ENCODE measurements at places on chromosomes 6 and 20.

DNA sequence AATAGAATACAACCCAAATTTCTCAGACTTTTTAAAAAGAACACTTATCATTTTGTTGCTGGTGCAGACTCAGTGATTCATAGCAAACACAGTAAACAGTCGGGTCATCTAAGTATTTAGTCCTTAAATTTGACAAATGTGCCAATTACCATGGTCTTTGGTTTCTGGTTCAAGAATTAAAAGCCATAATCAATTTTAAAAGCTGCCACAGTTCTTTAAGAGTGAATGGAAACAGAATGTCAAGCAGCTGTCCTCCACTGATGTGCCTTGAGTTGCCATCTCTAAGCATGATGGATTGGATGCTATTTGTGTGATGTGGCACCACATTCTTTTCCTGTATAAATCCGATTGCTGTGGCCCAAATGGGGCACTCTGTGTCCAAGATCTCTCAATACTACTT lies 67.2 kb upstream of the MLIP start:
- H3K4me1 ChIP-seq, result no peaks in the 10 kb centered on the region
- no peak overlapping the region for H3K27ac ChIP-seq
- DNase-seq, result no peak
- peaks cover 2% of the 10 kb centered on the region for H3K27me3 ChIP-seq
- H3K36me3 ChIP-seq, result no peaks in the 10 kb centered on the region

DNA sequence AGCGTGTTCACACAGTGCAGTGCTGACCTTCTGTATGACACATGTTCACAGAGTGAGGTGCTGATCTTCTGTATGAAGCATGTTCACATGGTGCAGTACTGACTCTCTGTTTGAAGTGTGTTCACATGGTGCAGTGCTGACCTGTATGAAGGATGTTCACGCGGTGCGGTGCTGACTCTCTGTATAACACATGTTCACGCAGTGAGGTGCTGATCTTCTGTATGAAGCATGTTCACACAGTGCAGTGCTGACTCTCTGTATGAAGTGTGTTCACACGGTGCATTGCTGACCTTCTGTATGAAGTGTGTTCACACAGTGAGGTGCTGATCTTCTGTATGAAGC lies 10.8 kb upstream of the SERPINB1 start:
- peaks cover 65% of the 10 kb centered on the region for H3K4me1 ChIP-seq
- peak overlapping the region; percentile 99 for H3K27ac ChIP-seq
- no peak overlapping the region for H3K4me3 ChIP-seq
- H3K36me3 ChIP-seq, result peaks cover 3% of the 10 kb centered on the region

DNA sequence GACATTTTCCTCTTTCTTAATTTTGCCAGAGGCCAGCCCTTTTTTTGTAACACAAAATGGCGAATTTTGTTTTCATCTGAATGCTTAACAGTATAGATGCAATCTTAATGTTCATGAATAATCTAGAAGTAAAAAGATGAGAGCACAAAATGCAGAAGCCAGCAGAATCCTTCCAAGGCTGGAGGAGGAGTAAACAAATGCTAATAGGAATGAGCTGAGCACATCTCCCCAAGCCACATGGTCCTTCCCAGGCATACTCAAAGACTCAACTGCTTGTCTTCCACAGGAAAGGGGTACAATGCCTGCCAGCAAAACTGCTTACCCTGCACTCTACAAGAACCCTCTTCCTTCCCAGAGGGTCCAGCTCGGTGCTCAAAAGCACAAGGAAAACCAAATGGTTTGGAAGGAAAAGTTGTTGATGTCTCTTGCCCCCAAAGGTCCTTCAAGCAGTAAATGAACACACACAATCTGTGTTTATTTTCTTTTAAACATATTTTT lies 155.1 kb downstream of the MOXD1 start:
- no peak overlapping the region for H3K27ac ChIP-seq
- no peaks in the 10 kb centered on the region for H3K36me3 ChIP-seq
- no peak for DNase-seq
- no peaks in the 10 kb centered on the region for H3K4me1 ChIP-seq

- H3K27me3 ChIP-seq, result no peaks in the 10 kb centered on the region
- no peak overlapping the region for H3K4me3 ChIP-seq
- peaks cover 92% of the 10 kb centered on the region for H3K36me3 ChIP-seq
- no peak overlapping the region for H3K27ac ChIP-seq
Observed at GRCh38 chr20:37231947-37232630, 29.5 kb downstream of the GHRH start.

DNA sequence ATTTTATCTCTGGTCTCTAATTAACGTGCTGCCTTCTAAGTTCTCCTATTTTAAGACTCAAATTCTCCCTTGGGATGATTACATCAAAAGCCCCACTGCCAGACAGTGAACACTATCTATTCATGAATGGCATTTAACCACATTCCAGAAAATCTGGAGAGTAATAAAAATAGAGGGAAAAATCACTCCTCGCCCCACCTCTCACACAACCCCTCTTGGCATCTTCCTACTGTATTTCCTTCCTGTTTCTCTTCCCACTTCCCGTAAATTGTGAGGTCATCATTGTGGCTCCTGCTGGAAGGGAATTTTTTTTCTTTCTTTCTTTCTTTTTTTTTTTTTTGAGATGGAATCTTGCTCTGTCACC lies 31.5 kb downstream of the RAB44 start:
- peaks cover 1% of the 10 kb centered on the region for H3K27me3 ChIP-seq
- peaks cover 30% of the 10 kb centered on the region for H3K4me1 ChIP-seq
- no peak for DNase-seq
- no peaks in the 10 kb centered on the region for H3K36me3 ChIP-seq
- no peak overlapping the region for H3K27ac ChIP-seq

GRCh38 chr20:62759981-62760431 lies 36.3 kb upstream of the MRGBP start:
- H3K27me3 ChIP-seq, result peaks cover 18% of the 10 kb centered on the region
- H3K4me3 ChIP-seq, result no peak overlapping the region
- H3K36me3 ChIP-seq, result no peaks in the 10 kb centered on the region
- H3K27ac ChIP-seq, result no peak overlapping the region
- no peaks in the 10 kb centered on the region for H3K4me1 ChIP-seq

GRCh38 chr6:49499623-49500022 lies at the start of gene GLYATL3:
GLYATL3 (plus strand) TSS chr6:49499923; CDS start chr6:49511991, 12,068 bp downstream.
- no peak for DNase-seq
- no peak within 1 kb of the TSS for H3K27ac ChIP-seq
- no peak within 1 kb of the TSS for H3K4me3 ChIP-seq
- H3K27me3 ChIP-seq, result peaks cover 1% of the 10 kb centered on the region
- H3K4me1 ChIP-seq, result no peaks in the 10 kb centered on the region

DNA sequence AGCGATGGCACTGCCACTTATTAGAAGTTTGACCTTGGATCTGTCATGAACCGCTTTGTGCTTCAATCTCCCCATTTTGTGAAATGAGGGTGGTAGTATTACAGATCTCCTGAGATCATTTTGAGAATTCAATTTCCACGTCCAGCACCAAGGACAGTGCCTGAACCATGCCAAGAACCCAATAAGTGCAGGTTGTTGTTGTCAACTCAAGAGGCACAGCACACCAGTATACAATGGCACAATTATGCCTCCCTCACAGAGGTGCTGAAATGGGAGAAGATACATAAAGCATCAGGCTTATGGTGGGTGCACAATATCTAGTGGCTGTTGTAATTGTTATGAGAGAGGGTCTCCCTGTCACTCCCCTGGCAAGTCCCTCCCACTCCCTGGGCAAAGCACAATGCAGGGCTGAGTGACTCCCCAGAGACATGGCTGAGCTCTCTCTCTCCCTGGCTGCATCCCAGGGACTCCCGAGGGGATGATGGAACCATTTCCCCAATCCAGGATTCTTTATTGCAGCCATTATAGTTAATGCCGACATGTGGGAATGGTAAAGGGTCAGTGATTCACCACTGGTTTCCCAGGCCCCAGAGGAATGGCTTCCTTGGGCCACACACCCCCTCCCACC lies 78.7 kb downstream of the CDH22 start:
- no peaks in the 10 kb centered on the region for H3K36me3 ChIP-seq
- H3K4me1 ChIP-seq, result no peaks in the 10 kb centered on the region
- no peak overlapping the region for H3K4me3 ChIP-seq
- H3K27ac ChIP-seq, result no peak overlapping the region

GRCh38 chr6:167056370-167056769 lies 57.2 kb downstream of the CEP43 start:
- H3K27ac ChIP-seq, result no peak overlapping the region
- H3K36me3 ChIP-seq, result no peaks in the 10 kb centered on the region
- peaks cover 29% of the 10 kb centered on the region for H3K27me3 ChIP-seq
- H3K4me1 ChIP-seq, result peaks cover 4% of the 10 kb centered on the region

DNA sequence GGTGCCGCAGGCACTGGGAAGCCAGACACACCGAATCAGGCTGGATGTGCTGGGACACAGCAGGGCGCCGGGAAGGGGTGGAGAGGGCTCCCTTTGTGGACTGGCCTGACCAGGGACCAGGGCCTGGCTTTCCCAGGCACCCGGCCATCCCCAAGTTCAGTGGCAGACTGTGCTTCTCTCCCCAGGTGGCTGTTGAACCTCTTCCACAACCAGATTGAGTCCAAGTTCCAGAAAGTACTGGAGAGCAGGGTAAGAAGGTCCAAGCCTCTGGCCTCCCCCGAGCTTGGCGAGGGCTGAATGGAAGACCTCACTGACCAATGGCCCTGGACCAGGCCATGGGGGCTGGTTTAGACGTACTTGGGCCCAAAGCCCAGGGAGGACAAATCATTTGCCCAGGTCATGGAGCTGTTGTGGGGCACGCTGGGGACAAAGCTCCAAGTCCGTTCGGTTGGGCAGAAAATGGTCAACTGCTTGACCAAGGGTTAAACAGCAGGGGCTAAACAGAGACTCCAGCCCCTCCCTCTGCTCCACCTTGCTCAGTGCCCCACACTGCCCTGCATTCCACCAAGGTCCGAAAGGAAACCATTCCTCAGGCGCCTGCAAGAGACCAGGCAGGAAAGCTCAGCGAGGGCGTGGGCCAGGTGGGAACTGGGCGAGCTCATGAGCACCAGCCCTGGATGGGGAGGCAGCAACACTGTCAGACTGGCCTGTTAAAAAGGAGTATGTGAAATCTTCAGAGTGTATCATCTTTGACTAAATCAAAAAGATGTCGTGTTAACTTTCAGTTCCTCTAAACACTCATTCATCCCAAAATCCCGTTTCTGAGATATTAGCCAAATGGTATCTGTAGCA lies 9.1 kb downstream of the LBP start:
- no peaks in the 10 kb centered on the region for H3K4me1 ChIP-seq
- H3K4me3 ChIP-seq, result no peak overlapping the region
- no peaks in the 10 kb centered on the region for H3K27me3 ChIP-seq

DNA sequence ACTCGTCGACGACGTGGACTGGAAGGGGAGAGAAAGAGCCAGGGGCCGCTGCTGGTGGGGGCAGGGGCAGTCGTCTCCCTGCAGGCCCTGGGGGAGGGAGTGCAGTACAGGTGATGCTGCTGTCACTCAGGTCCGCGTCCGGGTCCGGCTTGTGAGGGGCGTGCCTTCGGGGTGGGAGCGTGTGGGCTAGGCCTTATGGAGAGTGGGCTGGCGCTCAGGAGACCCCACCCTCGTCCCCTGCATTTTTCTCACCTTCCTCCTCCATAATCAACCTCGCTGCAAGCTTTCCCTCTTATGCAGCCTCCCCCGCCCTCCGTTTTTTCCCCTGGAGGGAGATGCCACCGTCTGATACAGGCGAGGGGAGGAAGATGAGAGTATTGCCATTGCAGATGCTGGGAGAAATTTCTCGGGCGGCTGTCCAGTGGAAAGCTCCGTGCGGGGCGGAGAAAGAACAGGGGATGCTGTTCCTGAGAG lies 632 bp downstream of the PCMT1 start:
- H3K4me1 ChIP-seq, result peaks cover 34% of the 10 kb centered on the region
- peaks cover 15% of the 10 kb centered on the region for H3K36me3 ChIP-seq
- peak overlapping the region; percentile 91 for H3K4me3 ChIP-seq
- DNase-seq, result peak; percentile 55
- H3K27ac ChIP-seq, result peak overlapping the region; percentile 84
- H3K27me3 ChIP-seq, result no peaks in the 10 kb centered on the region

DNA sequence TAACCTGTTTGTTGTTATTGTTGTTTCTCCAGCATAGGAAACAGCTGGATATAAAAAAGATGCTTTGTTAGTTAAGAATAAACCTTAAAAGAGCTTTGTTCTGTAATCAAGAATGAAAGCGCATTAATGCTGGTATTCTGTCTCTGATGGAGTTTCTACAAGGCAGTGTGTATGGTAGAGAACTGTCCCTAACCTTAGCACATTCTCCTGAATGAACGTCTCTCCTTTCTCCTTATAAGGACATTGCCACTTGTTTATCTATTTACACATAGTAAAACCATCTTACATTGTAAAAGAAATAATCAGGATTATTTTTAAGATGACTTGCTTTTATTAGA lies 33.8 kb upstream of the LCA5 start:
- peaks cover 2% of the 10 kb centered on the region for H3K27me3 ChIP-seq
- no peaks in the 10 kb centered on the region for H3K4me1 ChIP-seq
- H3K4me3 ChIP-seq, result no peak overlapping the region
- H3K27ac ChIP-seq, result no peak overlapping the region
